ENCODE measurements at places on chromosomes 5 and 9.

DNA sequence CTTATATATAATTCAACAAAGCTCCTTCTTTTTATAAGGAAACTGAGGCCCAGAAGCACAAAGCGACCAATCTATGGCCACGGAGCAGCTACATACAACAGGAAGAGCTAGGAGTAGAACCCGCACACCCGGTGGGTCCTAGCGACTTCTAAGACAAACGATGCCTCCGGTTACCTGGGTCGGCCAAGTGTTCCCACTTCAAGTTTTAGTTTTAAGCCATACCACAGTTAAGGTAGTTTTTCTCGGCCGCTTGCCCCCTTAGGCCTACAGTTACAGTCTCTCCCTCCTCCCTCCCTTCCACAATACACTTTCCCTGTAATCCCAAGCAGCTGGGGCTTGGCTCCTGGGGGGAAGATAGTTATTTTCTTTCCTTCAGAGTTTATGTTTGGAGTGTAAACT, 533 bp downstream of the SREK1IP1 start:
- DNase-seq, result peak; percentile 5

DNA sequence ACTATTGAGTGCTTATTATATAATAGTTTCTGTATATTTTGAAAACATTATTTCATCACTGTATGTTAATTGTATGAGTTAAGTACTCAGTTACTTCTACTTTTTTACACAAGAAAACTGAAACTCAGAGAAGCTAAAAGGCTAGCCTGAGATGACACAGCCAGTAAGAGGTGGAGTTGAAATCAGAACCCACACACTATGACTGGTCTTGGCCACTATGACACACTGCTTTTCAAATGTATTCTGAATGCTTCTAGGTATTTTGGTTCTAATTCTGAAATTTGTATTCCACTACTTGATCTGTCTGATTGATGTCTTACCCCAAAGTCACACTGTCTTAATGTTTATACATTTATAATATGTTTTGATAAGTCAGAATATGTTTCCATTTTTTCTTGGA, 181.8 kb downstream of the ZDHHC21 start:
- peak; percentile 1 for DNase-seq

DNA sequence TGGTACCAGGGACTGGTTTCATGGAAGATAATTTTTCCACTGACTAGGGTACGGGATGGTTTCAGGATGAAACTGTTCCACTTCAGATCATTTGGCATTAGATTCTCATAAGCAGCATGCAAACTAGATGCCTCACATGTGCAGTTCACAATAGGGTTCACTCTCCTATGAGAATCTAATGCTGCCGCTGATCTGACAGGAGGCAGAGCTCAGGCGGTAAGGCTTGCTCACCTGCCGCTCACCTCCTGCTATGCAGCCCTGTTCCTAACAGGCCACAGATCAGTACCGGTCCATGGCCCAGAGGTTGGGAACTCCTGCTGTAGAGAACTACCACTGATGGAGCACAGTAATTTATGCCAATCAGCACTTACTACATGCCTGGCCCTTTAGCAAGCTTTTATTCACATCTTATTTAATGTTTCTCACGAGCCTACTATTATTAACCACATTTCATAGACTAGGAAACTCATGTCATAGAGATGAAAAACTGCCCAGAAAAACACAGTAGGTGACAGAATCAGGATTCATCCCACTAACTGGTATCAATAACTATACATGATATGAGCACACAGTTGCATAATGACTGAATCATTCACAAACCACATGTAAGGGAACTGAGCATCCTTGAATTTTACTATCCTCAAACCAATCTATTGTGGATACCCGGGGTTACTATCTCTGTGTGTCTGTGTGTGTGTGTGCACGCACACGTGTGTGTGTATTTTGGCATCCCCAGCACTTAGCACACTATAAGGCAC, 46.5 kb downstream of the SVEP1 start:
- no peak for DNase-seq

DNA sequence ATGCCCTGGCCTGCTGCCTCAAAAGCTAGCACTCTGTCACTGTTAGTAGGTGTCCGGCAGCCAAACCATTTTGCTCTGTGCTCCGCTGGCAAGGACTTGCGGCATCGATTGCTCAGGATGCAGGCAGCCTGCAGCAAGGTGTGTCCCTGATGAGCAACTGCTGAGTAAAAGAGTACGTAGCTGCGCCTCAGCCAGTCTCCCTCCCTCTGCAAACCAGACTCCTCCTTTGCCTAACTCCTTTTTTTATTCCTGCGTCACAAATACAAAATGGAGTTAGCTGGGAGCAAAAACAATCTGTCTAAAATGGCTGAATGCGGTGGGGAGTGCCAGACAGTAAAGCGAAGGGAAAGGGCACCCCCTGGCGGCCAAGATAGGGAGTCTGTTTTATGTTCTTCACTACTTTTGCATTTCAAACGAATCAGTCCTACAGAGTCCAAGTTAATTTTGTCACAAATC, 61.1 kb downstream of the DIAPH1 start:
- peak; percentile 78 for DNase-seq

GRCh38 chr5:159553792-159554191, 223.5 kb upstream of the IL12B start:
- DNase-seq, result no peak
